Fibroblast of mammary gland (primary cell): ENCODE measurements at places on chromosomes 16 and 17.

- no peak for DNase-seq
Observed at GRCh38 chr17:50277357-50277754, 3.1 kb downstream of the TMEM92 start.

GRCh38 chr17:59754552-59754951, 47.1 kb downstream of the VMP1 start:
- peak; percentile 98 for DNase-seq

DNA sequence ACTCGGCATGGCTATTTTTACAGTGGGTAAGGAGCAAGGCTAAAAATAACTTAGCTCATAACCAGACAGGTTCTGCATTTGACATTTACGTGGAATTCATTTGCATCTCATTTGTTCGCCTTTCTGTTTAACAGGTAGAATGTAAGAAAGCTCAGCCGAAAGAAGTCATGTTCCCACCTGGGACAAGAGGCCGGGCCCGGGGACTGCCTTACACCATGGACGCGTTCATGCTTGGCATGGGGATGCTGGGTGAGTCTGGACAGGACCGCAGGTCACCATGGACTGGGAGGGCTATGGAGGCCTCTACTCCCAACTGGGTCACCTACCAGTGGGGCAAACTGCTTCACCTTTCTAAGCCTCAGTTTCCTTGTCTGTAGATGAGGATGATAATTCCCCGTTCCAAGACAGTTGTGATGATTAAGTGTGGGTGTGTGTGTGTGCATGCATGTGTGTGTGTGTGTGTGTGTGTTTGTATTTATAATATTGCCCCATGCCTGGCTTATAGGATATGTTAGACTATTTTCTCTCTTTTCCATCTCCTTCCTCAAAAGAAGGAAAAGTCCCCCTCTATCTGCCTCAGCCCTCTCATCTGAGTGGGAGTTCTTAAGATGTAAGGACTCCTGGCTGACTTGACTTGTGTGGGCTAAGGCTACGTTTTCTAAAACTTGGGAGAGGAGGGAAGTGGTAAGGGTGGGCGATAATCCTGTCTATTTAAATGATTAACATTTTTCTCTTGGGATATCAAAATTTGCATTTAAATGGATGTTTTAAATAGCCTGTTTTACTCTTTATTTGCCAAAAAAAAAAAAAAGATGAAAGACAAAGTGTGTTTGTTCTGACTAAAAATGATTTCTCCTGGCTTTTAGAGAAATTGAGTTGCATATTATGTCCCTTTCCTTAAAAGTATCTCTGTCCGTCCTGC, 129.0 kb downstream of the CCDC182 start:
- DNase-seq, result no peak

DNA sequence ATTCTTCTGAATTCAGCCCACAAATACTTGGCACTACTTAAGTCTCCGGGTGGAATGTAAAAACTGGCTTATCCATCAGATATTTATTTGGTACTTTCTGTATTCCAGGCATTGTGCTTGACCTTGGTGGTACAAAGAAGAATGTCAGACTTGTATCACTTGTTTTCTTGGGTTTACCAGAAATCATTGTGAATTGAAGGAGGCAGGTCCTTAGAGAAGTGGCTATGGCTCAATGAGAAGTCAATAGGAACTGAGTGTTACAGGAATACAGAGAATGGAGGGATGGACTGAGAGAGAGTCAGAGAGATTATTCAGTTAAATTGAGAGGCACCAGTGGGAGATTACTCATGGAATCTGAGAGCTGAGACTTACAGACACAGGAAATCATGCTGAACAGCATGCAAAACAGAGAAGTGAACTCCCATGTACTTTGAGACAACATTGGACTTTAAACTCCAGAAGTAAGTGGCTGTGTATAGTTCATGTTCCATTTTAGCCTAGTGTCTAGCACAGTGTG, 704.1 kb downstream of the CDH11 start:
- peak; percentile 61 for DNase-seq
